ENCODE measurements at places on chromosomes 13 and 19.
A peak's percentile ranks its signal among the peaks of the same experiment; 100 is the strongest.

- no peak for DNase-seq
These were observed 86.4 kb upstream of the SOX21 start for GRCh38 chr13:94798738-94799137.

- no peak for DNase-seq
These were observed 9.3 kb upstream of the FBXL3 start for GRCh38 chr13:77036279-77036678.

GRCh38 chr19:56856822-56857221 lies 16.3 kb upstream of the PEG3 start:
- DNase-seq = no peak

DNA sequence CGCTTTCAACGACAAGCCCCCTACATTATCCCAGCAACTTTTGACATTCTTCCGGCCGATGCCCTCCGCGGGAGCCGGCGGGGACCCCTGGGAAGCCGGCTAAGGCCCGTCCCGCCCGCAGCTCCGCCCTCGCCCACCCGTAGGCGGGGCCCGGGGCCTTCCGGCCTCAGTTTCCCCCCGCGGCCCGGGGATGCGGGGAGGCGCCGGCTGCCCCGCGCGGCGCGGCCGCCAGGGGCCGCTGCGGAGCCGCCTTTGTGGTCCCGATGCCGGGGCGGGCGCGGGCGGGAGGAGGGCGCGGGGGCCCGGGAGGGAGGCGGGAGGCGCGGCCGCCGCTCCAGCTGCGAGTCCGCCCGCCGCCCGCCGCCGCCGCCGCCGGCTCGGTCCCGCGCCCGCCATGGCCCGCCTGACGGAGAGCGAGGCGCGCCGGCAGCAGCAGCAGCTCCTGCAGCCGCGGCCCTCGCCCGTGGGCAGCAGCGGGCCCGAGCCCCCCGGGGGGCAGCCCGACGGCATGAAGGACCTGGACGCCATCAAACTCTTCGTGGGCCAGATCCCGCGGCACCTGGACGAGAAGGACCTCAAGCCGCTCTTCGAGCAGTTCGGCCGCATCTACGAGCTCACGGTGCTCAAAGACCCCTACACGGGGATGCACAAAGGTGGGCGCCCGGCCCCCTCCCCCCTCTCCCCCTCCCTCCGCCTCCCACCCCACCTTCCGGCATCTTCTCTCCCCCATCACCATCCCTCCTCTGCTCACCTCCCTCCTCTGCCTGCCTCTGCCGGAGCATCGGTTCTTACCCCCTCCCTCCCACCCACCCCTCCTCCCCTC lies at the start of gene CELF5:
Gene CELF5, plus strand, starts transcription at position 316 of the 823 bp plus-strand sequence. Its CDS starts 79 bp downstream, at position 395.
- DNase-seq = peak; percentile 80

DNA sequence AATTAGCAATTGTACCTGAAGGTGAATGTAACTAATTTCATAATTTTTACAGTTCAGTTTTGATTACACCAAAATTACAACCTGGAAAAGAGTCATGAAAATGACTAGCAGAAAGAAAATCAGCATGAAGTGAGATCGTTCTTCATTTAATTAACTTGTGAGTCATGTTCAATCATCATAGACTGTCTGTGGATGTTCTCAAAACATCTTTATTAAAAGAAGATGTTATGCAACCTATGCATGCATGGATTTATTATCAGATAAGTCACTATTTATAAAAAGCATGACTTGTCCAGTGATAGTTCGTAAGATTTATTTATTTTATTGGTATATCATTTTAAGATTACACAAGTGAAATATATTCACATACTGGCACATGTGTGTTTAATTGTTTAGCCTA lies 245.9 kb downstream of the ITGBL1 start:
- DNase-seq = no peak

GRCh38 chr19:4304538-4305256 lies at the start of gene FSD1:
Gene FSD1, plus strand, starts transcription at chr19:4304598. Its CDS starts 149 bp downstream, at chr19:4304747.
- DNase-seq = peak; percentile 86

- DNase-seq = no peak
These were observed 94.5 kb downstream of the GNG7 start for GRCh38 chr19:2607712-2608601.

GRCh38 chr13:48542581-48543341 lies 9.9 kb upstream of the RCBTB2 start:
- peak; percentile 90 for DNase-seq

DNA sequence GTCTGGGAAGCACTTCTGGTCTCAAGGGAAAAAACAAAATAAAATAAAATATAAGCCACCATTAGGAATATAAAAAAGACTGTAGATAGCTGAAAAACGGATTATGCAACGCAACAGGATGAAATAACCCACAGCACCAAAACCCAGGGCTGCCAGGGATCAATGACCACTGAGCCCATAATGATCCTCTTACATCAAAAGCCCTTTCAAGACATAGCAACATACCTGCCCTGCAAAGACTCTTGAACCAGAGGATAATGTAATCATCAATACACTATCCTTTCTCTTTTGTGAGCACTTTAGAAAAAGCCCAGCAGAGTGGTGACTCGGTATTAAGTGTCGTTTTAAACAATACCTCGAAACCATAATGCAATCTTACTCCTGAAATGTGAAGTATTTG lies 235.0 kb upstream of the SOX21 start:
- DNase-seq = no peak

GRCh38 chr13:59681636-59682311 lies 482.0 kb downstream of the DIAPH3 start:
- no peak for DNase-seq

DNA sequence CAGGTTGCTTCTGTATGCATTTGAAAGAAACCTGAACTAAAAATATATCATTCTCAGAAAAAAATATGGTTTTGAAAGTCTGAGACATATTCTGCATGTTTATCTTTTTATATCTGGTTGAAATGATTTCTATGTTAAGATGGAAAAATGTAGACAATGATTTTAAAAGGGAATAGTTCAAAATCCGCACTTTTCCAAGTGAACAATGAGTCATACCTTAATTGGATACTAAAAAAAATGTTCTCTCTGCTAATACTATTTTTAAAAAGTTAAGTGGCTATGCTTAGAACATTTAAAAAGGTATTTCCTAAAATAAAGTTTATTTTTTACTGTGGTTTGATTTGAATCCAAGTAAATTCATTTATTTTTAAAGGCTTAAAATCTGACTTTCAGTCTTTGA lies 801.4 kb downstream of the SLITRK6 start:
- DNase-seq = no peak

- peak; percentile 75 for DNase-seq
These were observed 28.7 kb upstream of the C1QTNF9 start for GRCh38 chr13:24280720-24281119.

GRCh38 chr13:99496184-99497142 lies 4.8 kb upstream of the TM9SF2 start:
- DNase-seq = no peak

GRCh38 chr13:37369616-37370015 lies 229.0 kb downstream of the POSTN start:
- DNase-seq = no peak

DNA sequence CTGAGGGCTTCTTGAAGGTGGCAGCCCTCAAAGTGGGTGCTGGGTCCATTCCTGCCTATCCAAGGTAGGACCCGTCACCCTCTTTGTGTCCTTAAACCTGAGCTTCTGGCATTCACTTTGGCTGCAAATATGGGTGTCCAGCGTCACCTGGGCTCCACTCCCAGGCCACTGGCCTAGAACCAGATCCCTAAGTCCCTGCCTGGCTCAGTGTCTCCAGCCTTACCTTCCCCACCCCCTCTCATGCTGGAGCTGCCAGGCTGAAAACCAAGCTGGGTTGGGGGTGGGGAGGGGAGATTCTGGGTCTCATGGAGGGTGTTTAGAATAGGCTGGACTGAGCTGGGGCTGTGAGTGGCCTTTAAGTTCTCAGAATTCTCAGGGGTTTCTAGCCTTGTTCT lies 12.4 kb downstream of the PDE4A start:
- no peak for DNase-seq

DNA sequence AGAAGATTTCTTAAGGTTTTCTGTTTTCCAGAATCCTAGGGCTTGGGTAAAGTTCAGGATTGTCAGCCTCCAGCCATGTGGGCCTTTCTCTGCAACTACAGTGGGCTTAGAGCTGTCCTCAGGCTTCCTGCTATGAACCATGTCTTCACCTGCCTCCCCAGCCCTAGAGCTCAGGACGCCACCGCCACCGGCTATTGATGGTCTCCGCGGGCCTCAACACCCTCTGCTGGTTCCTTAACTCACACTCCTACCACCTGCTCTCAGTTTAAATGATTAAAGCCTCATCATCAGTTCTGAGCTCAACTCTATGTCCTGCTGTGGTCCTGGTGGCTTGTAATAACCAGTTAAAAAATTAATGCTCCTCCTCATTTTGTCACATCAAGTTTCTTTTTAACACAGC lies 221.0 kb downstream of the EFNB2 start:
- DNase-seq = no peak

GRCh38 chr13:97215325-97215724 lies 6.8 kb upstream of the MBNL2 start:
- no peak for DNase-seq

DNA sequence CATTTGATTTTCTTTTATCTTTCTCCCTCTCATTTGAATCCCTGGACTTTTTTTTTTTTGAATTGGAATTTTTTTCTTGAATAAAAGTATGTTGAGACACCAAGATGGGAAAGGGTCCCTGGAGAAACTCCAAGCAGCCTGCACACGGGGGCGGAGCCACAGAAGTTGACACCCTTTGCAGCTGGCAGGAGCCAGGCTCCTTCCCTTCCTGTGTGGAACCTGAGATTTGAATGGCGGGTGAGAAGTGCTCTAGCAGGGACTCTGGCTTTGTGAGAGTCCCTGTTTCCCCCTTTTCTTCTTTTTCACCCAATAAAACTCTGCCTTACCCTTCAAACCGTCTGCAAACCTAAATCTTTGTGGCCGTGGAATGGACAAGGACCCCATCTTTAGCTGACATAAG lies 1381.0 kb upstream of the MIR17HG start:
- DNase-seq = no peak

Measured in eye (tissue), 1 donor.